Hair follicle dermal papilla cell (primary cell): ENCODE measurements at places on chromosomes 4 and X. TPM values are rescaled to one million over a fixed set of nuclear protein-coding genes. Genes with fewer than 3 reads are reported as not detected.

Gene LPAR4
- total RNA-seq = 2.4 and 4.7 TPM in 2 replicates

Gene SMPX
- not detected in 2 replicates for total RNA-seq

Gene DIPK2B
- not detected in 2 replicates for total RNA-seq

Gene RAI2
- total RNA-seq = 0.16 TPM in 1 of 2 replicates, not detected in the other

Gene APOOL
- total RNA-seq = 10.7 and 13.0 TPM in 2 replicates

Gene SMIM43
- 6.0 and 6.6 TPM in 2 replicates for total RNA-seq
